Activated T-helper 2 cell treated with anti-CD3 and anti-CD28 coated beads, Interferon-gamma antibody, Interleukin-2, Interleukin-4, amounts not matched to agents 10 μg/mL and 5 μg/mL and 100 μg/mL, durations not matched to agents 14 hours and 24 hours and 36 hours (primary cell): ENCODE measurements at places on chromosomes 5 and 9. TPM values are rescaled to one million over a fixed set of nuclear protein-coding genes. Genes with fewer than 3 reads are reported as not detected.

C9orf152 gene
- not detected in 2 replicates for total RNA-seq

CD72 gene
- 11.3 and 11.4 TPM in 2 replicates for total RNA-seq

IPO11 gene
- 49.9 and 52.8 TPM in 2 replicates for total RNA-seq

SPARC gene
- 0.43 TPM in 1 of 2 replicates, not detected in the other for total RNA-seq

CLIC3 gene
- total RNA-seq, result not detected in 2 replicates

C5orf63 gene
- 6.1 and 6.4 TPM in 2 replicates for total RNA-seq

GGTA1 gene
- total RNA-seq, result not detected in 2 replicates

RLN2 gene
- 1.4 and 1.7 TPM in 2 replicates for total RNA-seq

ITK gene
- total RNA-seq, result 313 and 319 TPM in 2 replicates

SCGB3A2 gene
- total RNA-seq, result not detected in 2 replicates

DNA sequence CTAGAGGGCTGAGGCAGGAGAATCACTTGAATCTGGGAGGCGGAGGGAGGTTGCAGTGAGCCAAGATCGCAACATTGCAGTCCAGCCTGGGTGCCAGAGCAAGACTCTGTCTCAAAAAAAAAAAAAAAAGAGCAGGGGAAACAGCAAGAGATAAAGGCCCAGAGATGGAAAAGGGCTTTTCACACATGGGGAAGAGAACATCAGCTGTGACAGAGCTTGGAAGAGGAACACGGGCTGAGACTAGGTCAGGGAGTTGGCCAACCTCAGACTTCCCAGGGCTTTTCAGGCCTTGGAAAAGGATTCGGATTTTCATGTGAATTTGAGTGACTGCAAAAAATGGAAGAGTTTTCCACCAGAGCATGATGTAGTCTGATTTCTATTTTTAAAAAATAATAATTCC is 232.0 kb upstream of the NFIL3 start:
- DNase-seq, result no peak

GRCh38 chr5:4079831-4080230 is 484.2 kb downstream of the IRX1 start:
- no peak for DNase-seq

DNA sequence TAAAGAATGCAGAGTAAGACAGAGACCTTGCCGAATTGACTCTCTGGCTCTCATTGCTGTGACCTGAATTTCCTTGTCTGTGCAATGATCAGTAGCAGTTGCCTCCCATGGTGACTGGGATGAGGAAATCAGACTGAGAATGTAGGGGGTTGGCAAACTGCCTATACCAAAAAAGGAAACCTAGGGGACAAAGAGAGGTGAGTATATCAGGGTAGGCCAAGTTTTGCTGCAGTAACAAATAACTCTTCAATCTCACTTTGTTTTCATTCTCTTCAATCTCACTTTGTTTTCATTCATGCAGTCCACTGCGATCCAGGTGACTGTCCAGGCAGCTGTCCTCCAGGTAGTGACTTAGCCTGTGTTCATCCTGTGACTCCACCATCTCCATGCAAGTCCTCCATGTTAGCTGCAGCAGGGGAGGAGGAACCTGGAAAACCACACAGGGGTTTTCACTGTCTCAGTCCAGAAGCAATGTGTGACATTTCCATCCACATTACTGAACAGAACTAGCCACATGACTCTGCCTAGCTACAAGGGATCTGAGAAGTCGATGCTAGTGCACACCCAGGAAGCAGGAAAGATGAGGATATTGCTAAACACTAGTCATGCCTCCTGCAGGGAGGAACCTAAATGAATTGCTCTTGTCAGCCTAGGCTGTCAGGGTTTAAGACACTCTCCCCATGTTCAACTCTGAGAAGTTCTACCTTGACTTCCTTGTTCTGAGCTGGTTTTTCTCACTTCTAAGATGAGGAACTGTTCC is 26.0 kb downstream of the TMEM174 start:
- no peak for DNase-seq

GRCh38 chr9:20236676-20237075 is 385.6 kb downstream of the MLLT3 start:
- DNase-seq, result no peak

DNA sequence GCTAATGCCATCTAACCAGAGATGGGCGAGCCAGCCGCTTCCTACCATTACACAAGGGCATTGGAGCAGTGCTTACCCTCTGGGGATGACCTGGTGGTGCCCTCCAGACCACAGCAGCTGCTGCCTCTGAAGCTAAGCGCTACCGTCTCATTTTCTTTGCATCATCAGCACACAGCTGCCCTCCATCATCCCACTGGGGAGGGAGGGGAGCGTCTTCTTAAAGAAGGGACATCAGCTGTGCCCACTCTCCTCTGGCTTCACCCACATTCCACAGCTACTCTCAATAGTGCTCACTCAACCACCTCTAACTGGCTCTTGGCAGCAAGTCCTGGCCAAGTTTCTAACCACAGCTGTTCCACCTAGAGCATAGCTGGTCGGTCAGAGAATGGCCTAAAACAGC is 503.4 kb downstream of the NFIB start:
- no peak for DNase-seq

- DNase-seq, result no peak
Measured at GRCh38 chr5:133921979-133922378, 46.4 kb downstream of the C5orf15 start.

DNA sequence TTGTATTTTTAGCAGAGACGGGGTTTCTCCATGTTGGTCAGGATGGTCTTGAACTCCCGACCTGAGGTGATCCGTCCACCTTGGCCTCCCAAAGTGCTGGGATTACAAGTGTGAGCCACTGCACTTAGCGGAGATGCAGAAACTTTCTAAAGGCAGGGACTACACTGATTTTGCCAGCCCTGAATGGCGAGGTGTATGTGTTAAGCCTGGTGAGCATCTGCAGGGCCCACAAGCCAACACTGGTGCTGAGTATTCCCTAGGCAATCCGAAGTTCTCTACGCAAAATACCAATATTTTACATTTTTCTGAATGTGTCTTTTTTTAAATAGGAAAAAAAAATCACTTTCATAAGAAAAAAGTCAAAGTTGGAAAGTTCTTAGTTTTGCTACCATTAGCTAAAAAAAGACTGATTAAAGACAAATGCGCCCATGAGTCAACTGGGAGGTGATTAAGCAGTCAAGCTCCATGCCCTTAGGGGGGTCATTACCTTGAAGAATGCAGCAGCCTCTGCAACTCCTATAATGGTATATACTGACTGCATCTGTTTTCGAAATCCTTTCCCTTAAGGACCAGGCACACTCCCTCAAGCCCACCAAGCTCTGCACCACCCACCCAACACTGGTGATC is 502.8 kb downstream of the BNC2 start:
- DNase-seq, result no peak

DNA sequence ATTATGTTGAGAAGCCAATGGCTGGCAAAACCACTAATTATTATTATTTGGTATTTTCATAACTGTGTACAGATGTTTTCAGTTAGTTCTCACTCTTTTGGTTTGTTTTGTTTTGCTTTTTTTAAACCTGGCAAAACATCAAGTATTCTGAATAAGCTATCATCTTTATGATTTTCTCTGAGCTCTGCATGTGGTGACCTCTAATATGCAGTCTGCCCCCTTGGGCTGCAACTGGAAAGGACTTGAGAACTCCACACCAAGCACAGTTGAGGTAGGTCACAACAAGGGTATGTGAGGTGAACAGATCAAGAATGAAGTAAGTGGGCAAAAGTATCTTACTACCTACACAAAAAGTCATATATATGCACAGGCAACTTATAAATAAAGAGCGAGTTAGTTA is 202.2 kb downstream of the NFIB start:
- DNase-seq, result no peak

- DNase-seq, result no peak
Measured at GRCh38 chr5:169646856-169647255, 9.8 kb downstream of the DOCK2 start.

- DNase-seq, result no peak
Measured at GRCh38 chr5:120228262-120229031, 235.7 kb upstream of the PRR16 start.

DNA sequence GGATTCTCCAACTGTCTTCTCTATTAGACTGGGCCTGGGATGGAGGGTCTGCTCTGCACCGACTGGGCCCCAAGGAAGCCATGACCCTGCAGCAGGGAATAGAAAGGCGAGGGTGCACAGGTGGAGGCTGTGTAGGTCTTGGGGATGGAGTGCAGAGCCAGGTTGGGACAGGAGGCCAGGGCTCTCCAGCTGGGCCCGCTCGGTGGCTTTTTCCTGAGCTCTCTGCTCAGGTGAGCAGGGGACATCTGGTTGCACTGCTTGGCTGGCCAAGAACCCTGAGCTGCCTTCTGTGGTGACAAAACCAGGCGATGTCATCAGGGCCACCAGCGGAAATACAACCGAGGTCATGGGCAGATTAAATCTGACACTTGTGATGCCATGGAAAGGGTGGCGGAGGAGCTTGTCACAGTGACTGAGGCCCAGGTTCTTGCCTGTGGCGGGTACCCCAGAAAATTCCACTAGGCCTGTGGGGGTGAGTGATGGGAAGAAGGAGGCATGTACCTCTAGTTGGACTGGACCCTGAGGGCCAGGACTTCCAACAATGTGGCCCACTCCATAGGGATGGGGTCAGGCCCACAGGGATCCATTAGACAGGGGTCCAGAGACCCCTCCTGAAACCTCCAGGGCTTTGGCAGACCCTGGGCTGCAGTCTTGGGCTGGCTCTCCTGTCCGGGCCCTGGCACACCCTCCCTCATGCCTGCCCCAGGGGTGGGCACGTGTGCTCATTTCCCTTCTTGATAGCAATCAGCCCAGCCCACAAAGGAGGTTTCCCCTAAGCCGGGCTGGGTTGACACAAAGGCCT is 4.4 kb upstream of the IL3 start:
- peak; percentile 56 for DNase-seq

DNA sequence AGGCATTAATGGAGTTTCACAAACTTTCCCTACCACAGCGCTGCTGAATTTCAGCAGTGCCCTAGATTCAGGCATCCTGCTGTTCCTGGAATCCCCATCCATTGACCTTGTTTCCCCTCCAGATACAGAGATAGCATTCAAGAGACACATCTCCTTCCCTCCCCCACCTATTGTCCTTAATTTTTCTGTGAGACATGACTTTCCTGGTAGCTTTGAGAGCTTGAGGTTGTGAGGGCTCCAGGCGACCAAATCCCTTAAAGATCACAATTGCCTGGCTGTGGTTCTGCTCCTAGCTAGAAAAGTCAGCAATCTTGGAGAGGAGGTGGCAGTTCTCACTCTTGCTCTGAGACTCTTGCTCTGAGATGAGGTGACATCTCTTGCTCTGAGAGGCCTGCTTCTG is 48.0 kb downstream of the PRR16 start:
- DNase-seq, result no peak

- no peak for DNase-seq
Measured at GRCh38 chr5:99105216-99105615, 176.4 kb upstream of the CHD1 start.
